ENCODE measurements at places on chromosomes 11 and 22.

DNA sequence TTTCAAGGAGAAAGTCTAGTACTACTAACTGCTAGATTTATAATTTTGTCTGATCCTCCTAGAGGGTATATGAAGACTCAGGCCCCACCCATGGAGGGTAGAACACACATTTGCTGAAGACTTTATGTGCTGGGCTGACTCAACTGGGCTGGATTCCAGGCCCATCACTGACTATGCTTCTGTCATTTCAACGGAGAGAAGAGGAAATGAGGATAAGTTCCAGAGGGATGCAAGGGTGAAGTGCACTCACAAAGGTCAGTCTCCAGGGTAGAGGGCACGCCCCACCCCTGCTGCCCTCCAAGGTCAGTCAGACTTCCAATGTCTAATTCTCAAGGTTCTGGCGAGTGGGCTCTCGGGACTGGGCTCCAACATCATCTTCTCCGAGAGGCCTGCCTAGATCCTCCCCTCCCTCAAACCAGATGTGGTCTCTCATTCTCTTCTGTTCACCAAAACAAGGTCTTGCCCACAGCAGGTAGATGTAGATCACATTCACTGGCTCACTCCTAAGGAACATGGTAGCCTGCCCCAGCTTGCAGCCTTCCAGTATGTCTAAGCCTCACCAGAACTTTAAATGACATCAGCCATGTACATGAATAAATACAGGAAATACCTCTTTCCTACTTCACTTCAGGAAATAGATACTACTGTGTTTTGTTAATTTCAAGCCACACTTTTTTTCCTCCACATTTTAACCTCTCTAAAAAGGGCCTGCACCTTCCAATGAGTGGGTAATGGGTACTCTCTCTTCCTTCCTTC is 7.3 kb upstream of the C11orf86 start:
- no peak for DNase-seq

DNA sequence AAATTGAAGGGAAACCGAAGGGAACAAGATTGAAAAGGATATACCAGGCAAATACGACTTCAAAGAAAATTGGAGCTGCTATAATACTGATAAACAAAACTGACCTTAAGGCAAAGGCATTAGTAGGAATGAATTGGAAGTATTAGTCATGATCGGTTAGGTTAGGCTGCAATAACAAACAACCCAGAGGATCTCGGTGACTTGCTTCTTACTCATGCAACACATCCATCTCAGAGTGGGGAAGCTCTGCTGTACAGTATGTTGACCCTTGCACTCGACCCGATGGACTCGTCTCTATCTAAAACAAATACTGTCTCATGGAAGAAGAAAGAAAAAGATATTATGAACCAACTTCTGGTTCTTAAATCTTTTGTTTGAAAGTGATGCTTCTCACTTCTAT is 42.3 kb downstream of the SPATA19 start:
- DNase-seq: no peak

GRCh38 chr22:29328566-29329500 is 13.3 kb upstream of the RASL10A start:
- DNase-seq: no peak

DNA sequence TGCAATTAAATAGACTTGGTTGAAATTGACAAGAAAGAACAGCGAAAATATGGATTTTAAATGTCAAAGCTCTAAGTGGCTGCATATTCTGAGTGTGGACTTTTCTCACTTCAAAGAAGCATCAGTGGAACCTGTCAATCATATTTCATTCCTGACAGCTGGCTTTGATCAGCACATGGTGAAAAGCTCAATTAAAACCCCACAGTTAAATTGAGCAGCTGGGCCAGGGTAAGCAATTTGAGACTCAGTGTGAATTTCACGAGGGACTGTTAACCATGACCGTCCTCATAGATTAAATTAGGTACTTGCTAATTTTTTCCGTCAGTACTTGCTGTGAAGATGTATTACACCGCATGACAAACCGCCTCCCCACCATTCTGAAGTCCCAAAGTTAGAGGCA is 11.0 kb upstream of the OR10D3 start:
- DNase-seq: no peak

Data from left renal pelvis (tissue), 4 donors.